ENCODE measurements at places on chromosomes 6 and 20.

DNA sequence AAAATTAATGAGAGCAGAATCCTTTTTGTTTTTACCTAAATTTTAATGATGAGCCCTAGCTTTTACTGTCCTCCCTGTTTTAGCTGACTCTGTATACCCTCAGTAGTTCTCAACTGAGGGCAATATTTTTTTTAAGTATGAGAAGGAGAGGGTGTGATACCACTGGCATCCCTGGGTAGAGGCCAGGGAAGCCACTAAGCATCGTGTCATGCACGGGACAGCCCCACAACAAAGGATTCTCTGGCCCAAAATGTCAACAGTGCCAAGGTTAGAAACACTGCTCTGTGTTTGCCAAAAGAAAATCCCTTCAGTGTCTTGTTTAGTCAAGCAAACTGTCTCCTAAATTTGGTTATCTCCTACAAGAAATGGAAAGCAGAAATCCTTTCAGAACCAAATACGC, 210.4 kb downstream of the KCNQ5 start:
- DNase-seq: no peak

DNA sequence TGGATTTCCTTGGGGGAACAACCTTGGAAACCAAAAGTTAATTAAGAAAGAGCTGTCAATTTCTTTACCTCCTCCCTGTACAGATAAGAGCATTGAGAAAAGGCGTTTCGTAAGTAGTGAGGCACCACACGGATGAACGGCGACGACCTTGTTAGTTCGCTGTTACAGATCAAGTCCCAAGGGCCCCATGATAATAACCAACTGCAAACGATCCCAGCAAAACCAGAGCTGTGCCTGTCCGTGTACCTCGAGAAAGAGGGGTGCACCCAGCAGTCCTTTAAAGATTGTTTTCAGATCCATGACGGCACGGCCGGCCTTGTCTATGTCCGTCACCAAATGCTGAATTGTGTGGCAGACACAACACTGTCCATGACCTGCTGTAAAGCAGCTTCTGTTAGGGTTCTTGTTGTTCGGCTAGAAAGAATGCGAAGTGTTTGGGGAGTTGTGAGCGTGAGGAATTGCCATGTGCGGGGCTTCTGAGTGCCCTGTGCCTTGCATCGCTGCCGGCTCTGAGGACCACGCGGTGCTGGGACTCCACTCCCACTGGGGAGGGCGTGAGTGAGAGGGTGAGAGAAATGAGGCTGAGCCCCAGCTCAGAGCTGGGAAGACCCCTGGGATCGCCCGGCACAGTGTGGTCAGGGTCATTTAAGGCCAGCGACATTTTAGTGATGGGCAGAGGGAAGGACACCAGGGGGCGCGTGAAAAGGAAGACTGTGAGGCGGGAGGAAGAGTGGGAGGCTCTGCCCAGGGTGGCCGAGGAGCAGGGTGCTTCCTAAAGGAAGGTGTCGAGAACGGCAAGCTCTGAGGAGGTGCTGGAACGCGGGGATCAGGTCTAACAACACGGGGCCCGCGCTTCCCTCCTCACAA, 136.8 kb upstream of the RPS6KA2 start:
- no peak for DNase-seq

DNA sequence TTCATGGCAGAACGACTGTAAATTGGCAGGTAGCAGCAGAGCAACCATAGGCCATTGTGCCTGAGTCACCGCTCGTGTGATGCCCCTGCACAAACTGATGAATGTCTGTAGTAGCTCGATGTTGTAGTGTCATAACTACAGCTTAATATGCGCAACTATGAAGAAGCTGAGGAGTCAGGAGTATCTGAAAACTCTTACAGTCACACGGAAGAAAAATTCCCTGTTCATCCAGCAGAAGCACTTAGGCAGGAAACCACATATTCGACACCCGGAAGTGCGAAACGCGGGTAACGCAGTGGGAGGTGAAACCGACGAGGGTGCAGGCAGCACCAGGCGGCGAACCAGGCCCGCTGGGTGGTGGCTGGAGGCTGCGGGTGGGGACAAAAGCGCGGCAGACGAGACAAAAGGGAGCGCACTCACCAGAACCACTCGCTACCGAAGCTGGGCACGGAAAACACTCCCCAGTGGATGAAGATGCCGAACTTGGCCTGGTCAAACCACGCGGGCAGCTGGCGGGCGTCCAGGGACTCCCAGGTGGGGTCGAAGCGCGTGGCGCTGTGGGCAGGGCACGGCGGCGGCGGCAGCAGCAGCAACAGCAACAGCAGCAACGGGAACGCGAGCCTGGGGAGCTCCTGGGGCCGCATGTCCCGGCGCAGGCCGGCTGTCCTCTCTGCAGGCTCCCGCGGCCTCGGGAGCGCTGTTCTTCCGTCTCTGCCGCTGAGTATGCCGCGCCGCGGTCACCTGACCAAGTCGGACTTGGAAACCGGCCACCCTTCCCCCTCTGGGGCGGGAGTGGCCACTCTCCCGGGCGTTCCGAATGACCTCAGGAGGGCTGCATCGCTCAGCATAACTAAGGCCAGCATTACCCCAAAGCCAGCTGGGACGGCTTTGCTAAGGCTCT, at the start of gene FUCA2:
TSS of gene FUCA2 (minus strand) at position 730 of the 901 bp plus-strand sequence. CDS start at position 644, 86 bp downstream.
- no peak for DNase-seq

GRCh38 chr20:34532756-34533155, 16.5 kb downstream of the DYNLRB1 start:
- DNase-seq: no peak

DNA sequence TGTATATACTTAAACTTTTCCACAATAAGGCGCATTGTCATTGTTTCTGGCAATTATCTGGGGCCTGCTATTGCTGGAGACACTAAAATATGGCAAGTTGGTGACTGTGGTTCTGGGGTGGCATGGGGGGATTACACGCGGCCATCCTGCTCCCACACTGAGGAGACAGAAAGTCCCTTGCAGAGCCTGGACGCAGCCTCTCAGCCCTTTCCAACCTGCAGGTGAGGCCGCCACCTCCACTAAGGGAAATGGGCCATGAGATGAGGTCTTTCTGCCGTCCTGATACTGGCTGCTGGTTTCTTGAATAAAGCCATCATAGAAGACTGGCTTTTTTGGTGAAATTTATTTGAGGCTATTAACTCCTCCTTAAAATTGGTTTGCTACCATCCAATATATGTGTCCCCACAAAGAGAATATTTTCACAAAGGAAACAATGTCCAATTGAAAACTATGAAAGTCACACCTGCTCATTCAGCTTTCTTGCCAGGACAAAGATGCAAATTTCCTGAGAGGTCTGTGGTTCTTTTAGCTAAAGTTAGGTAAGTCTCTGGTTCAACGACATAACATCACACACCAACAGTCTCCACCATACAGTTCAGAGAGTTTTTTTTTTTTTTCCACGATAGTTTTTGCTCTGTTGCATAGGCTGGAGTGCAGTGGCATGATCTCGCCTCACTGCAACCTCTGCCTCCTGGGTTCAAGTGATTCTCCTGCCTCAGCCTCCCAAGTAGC, 13.0 kb downstream of the TXNDC5 start:
- DNase-seq: no peak

DNA sequence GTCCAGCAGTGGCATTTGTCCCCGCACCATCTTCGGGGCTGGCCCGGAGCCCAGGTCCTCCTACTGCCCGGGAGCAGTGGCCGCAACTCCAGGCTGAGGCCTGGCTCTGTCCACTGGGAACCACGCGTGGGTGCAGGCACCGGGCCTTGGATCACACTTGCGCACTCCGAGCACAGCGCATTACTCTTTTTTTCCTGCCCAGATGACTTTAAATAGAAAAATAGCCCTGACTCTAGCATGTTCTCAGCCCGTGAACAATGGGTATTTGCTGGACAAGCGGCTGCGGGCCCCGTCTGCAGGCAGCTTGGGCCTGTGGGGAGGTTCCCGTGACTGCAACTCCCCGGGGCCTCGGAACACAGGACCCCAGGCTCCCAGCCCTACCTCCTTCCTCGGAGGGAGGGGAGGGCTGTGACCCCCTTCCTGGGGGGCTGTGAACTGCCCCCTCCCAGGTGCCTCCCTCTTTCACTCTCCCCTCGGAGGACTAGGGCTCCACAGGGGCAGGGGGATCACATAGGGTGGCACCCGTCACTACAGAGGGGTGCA, 162.2 kb downstream of the TBXT start:
- peak; percentile 89 for DNase-seq

- no peak for DNase-seq
Observed at GRCh38 chr6:152598901-152599537, 38.1 kb downstream of the SYNE1 start.

DNA sequence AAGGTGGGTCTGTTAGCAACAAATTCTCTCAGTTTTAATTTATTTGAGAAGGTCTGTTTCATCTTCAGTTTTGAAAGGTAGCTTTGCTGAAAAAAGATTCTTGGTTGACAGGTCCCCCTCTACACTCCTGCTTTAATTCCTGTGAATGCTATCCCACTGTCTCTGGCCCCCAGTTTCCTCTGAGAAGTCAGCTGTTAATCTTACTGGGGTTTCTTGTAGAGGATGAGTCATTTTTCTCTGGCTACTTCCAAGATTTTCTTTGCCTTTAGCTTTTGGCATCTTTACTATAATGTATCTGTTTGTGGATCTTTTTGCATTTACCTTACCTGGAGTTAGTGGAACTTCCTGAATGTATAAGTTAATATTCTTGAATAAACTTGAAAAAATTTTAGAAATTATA, 122.7 kb downstream of the MMS22L start:
- DNase-seq: no peak

DNA sequence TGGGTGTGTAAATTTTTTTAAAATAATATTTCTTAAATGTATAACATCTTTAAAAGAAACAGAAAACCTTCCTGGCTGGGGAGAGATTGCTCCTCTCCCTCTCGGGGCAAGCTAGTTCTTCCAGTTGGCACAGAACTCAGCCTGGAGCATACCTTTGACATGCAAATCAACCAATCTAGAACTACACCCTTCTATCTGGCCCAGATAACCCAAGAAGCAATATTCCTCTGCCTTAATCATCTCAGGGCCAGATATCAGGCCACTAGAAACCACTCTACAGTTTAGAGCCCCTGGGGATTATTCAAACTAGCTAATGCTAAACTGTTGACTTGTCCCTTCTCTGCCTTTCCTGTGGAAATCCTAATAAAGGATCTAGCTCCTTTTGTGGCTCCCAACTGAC, 33.9 kb downstream of the CYP39A1 start:
- DNase-seq: no peak

GRCh38 chr20:45465491-45466266, 3.9 kb upstream of the WFDC2 start:
- no peak for DNase-seq

DNA sequence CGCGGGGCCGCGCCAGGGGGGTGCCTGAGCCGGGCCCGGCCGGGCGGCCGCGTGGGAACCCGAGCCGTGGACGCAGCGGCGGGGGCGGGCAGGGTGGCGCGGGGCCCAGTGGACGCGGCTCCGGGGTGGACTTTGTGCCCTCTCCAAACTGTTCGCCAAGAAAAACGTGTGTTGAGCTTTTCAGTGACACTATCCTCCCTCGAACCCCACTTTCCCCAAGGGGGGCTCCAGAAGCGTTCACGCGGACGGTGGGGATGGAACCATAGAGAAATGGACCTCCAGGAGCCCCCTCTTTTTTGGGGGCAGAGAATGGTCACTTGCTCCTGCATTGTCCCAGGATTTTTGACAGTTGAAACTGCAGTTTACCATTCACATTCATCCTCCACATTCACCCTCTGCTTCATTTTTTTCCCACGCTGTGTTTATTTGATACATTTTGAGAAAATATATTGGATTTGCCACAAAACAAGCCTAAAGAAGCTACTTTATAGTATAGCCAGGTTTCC, 2.9 kb upstream of the HIVEP1 start:
- DNase-seq: no peak
